ENCODE measurements at places on chromosomes 6 and 20. TPM values are rescaled to one million over a fixed set of nuclear protein-coding genes. Genes with fewer than 3 reads are reported as not detected.
A peak's percentile ranks its signal among the peaks of the same experiment; 100 is the strongest.

- no peak overlapping the region for H3K27ac ChIP-seq
- no peaks in the 10 kb centered on the region for H3K4me1 ChIP-seq
- H3K27me3 ChIP-seq = no peaks in the 10 kb centered on the region
- peaks cover 14% of the 10 kb centered on the region for H3K36me3 ChIP-seq
- DNase-seq = no peak
Measured at GRCh38 chr6:11139051-11139960, 27.8 kb upstream of the ERVFRD-1 start.

- H3K36me3 ChIP-seq = peaks cover 6% of the 10 kb centered on the region
- H3K4me3 ChIP-seq = peak overlapping the region; percentile 85
- H3K27ac ChIP-seq = peak overlapping the region; percentile 98
- peak; percentile 89 for DNase-seq
Measured at GRCh38 chr20:50189681-50190250, 864 bp upstream of the CEBPB start.

- peaks cover 59% of the 10 kb centered on the region for H3K36me3 ChIP-seq
- no peak overlapping the region for H3K27ac ChIP-seq
- no peak overlapping the region for H3K4me3 ChIP-seq
- H3K27me3 ChIP-seq = no peaks in the 10 kb centered on the region
Measured at GRCh38 chr20:13809855-13810254, 25.0 kb downstream of the NDUFAF5 start.

GRCh38 chr6:134106702-134107101, 54.3 kb upstream of the SLC2A12 start:
- H3K4me1 ChIP-seq = no peaks in the 10 kb centered on the region
- no peaks in the 10 kb centered on the region for H3K27me3 ChIP-seq
- H3K4me3 ChIP-seq = no peak overlapping the region
- DNase-seq = no peak
- H3K36me3 ChIP-seq = no peaks in the 10 kb centered on the region
- H3K27ac ChIP-seq = no peak overlapping the region

DNA sequence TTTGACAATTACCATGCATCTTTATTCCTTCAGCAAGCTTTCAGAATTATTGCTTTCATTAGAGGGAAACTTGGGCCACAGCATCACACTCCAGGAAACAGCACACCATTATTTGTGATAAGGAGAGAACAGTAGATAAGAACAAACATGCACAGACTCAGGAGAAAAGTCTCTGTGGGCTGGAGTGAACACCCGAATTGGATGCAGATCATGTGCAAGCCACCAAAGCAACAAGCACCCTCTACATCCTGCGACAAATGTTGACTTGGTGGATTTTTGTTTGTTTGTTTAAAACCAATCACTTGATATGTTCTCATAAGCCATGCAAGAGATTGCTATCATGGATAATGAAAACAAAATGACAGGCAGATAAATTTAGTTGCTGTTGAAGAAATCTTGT, 67.7 kb upstream of the ZFP64 start:
- no peaks in the 10 kb centered on the region for H3K27me3 ChIP-seq
- DNase-seq = no peak
- H3K27ac ChIP-seq = no peak overlapping the region

GRCh38 chr6:161094955-161095354, 103.4 kb downstream of the MAP3K4 start:
- DNase-seq = no peak
- no peaks in the 10 kb centered on the region for H3K27me3 ChIP-seq
- no peak overlapping the region for H3K4me3 ChIP-seq
- H3K27ac ChIP-seq = no peak overlapping the region

DNA sequence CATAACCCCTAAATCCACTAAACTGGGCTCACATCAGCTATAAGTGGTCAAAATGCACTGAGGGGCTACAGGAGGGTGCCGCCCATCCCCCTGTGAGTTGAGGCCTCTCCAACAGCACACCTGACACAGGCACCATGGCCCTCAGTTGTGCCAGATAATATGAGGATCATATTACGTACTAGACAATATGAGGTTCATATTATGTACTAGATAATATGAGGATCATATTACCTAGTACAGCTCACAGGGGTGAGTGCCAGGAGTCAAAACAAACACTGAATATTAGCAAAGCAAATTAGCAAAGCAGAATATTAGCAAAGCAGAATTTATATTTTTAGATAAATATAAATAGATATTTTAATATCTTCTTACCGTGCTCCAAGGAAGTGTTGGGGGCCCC, 35.3 kb downstream of the CD24 start:
- no peak overlapping the region for H3K27ac ChIP-seq
- no peaks in the 10 kb centered on the region for H3K4me1 ChIP-seq
- DNase-seq = no peak
- H3K27me3 ChIP-seq = no peaks in the 10 kb centered on the region
- no peaks in the 10 kb centered on the region for H3K36me3 ChIP-seq
- no peak overlapping the region for H3K4me3 ChIP-seq

- H3K36me3 ChIP-seq = no peaks in the 10 kb centered on the region
- H3K27ac ChIP-seq = no peak overlapping the region
- H3K27me3 ChIP-seq = no peaks in the 10 kb centered on the region
Measured at GRCh38 chr6:137830511-137830911, 36.5 kb upstream of the TNFAIP3 start.

Gene PLCB1
- 7.9 TPM for total RNA-seq

Gene SCRT2
- total RNA-seq = not detected

Gene FAM184A
- 2.5 TPM for total RNA-seq

All from right lobe of liver (tissue), 6 donors.